ENCODE measurements at places on chromosomes 2 and 18.
A peak's percentile ranks its signal among the peaks of the same experiment; 100 is the strongest.

DNA sequence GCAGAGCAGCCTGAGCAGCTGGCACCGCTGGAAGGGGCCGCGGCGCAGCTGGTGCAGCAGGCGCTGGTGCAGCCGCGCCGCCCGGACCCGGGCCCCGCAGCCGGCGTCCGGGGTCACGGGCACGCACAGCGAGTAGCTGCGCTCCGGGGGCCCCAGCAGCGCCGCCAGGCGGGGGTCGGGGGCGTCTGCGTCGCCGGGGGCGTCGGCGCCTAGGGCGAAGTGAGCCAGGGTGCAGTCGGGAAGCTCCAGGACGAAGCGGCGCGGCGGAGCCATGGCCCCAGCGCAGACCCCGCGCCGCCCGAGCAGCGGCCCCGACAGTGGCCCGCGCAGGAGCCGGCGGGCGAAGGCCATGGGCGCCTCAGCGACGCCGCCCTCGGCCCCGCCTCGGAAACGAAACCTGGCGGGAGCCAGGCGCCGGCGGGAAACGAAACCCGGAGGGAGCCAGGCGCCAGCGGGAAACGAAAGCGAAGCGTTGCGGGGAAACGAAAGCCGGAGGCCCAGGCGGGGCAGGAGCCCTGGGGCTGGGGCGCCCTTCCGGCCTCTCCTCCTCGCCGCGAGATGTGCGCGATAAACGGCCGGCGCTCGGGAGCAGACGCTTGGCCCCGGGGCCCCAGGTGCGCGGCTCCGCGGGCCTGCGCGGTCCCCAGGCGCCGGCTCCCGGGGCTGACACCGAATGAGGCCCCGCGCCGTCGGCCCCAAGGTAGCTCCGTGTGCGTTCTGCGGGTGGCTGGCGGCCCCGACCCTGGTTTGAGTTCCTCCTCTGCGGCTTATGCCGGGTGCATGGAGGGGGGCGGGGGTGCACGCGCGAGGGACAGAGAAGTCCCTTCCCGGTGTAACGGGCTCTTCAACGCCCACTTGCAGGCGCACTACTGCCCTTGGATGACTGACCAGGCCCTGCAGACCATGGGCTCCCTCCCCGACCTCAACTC, at the start of gene CMPK2:
TSS of gene CMPK2 (minus strand) at position 562 of the 929 bp plus-strand sequence. CDS start at position 351, 211 bp downstream.
- no peak for DNase-seq

- no peak for DNase-seq
Observed at GRCh38 chr2:171365232-171365631, 68.6 kb downstream of the METTL8 start.

GRCh38 chr2:220033546-220033945, 406.1 kb downstream of the SLC4A3 start:
- no peak for DNase-seq

DNA sequence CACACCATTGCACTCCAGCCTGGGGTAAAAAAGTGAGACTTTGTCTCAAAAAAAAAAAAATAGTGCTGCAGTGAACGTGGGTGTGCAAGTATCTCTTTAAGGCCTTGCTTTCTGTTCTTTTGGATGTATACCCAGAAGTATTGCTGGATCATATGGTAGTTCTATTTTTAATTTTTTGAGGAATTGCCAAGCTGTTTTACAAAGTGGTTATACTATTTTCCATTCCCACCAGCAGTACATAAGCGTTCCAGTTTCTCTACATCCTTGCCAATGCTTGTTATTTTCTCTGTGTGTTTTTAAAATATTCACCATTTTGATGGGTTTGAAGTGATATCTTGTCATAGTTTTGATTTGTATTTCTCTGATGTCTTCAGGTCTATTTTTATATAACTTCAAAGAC, 13.1 kb downstream of the ARMC9 start:
- DNase-seq = no peak

GRCh38 chr2:240566203-240567136, 1.8 kb upstream of the RNPEPL1 start:
- DNase-seq = peak; percentile 78

DNA sequence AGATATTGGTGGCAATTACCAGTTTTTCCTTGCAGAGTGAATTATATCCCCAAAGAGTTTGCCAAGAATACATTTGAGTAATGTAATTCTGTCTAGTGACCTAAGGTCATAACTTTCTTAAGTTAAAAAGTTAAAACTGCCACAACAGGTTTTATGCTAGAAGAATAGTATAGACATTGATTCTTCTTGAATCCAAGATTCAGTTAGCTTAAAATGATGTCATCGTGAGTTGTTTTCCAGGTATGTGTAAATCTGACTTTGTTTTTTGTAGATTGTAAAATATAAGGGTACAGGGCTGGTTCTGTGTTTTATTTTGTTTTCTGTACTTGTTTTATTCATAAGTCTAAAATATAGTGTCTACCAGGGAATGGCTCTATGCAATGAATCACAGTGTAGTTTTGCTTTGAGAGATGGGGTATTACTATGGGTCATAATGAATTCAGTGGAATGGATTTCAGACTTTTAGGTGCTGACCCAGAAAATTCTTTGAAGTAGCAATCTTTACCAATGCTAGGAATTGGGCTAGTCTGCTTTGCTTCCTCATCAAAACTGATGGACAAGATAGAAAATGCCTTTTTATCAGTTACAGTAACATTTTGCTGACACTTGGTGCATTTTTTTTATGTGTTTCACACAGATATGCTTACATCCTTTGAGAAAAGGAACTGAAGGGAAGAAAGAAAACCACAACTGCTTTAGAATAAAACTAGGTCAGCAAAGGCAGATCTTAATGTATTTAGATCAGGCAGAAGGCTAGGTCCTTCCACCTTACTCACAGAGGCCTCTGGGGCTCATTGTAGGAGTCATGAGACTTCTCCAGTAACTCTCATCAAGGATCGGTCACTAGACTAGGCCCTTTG, 20.8 kb upstream of the MGAT5 start:
- DNase-seq = no peak

- no peak for DNase-seq
Observed at GRCh38 chr18:35750929-35751328, 169.4 kb downstream of the GALNT1 start.
